ENCODE measurements at places on chromosomes 12 and 14.

DNA sequence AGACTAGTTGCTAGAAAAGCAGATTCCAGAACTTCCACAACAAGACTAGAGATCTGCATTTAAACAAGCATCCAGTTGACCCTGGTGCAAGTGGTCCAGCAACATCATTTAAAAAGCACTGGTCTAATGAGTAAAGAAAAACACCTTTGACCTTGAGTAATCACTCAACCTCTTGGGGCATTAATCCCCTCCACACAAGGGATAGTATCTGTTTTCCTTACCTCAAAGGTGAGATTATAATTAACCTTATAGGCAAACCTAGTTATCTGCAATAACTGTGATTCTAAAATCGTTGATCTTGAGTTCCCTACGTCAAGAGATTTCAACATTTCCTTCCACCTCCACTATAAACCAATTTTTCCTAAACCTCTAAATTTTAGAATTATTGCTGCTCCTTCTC is 1.1 kb downstream of the KDM5A start:
- no peak for DNase-seq

DNA sequence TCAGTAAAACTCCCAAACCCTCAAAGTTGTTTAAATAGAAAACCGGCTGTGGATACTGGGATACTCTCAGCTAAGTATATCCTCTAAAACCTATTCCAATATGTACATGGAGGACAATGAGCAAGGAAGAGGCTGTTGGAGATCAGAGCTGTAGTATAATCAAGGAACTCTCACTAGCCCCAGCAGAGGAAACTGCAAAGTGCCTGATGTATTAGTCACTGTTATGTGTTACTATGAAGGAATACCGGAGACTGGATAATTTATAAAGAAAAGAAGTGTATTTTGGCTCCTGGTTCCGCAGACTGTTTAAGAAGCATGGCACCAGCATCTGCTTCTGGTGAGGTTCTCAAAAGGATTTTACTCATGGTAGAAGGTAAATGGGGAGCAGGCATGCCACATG is 65.6 kb upstream of the RPL10L start:
- no peak for DNase-seq

DNA sequence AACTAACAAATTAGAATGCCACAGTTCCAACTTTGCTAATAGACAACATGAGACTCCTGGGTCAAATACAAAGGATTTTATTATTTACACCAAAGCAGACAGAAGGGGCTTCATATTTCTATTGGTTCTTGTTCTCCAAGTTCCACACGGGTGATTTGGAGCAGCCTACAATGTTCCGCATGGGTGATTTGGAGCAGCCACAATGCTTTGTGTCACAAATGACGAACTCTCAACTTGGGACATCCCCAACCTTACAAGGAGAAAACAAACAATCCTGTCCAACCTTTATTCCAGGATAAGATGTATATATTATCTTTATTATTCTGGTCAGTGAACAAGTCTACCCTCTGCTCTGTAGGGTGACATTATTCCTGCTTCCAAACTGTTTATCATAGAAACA is 694.3 kb upstream of the MGAT4C start:
- DNase-seq: no peak

DNA sequence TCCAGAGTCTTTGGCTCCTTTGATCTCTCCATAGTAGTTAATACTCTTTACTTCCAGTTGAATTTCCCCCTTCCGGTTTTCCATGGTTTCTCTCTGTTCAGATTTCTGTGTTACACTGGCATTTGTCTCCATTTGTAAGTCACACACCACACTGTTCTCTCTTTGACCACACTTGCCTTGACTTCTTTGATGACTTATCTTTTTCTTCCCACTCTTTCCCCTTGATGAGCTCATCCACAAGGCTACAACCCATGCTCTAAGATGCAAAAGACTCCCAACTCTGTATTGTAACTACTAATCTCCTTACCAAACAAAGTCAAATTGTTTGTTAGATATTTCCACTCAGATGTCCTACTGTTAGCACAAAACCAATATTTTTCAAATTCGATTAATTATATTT is 242.7 kb upstream of the E2F7 start:
- DNase-seq: no peak

DNA sequence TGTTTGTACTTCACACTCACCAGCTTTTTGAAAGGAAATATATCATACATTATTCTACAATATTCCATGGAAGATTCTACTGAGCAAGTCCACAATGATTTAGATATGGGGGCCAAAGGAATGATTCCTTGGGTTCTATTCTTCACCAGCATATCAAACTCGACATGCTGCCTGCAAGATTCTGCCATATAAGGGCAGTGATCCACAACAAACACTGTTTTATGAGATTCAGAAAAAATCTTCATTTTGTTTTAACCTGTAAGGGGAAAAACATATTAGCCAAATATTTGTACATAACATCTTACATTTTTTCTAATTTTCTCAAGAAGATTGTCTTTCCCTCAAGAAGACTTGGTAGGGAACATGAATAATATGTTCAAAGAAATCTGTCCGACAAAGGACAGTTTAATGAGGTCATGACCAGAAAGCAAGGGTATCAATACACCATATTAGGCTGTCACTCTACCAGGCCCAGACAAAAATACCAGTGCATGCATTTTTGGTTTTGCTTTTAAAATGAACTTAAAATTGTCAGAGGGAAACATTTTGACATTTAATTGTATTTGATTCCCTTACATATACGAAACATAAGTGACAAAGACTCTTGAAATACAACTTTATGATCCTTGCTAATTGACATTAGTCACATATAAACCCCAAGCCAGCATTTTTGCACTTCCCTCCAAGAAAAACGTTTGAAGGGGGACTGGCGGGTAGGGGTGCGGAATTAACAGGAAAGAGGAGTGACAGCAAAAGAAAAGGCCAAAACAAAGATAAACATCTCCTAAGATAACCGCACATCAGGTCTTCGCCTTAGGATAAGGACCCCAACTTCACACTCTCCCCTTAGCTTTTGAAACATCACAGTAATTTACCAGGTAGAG is 980 bp downstream of the INTS13 start:
- no peak for DNase-seq

DNA sequence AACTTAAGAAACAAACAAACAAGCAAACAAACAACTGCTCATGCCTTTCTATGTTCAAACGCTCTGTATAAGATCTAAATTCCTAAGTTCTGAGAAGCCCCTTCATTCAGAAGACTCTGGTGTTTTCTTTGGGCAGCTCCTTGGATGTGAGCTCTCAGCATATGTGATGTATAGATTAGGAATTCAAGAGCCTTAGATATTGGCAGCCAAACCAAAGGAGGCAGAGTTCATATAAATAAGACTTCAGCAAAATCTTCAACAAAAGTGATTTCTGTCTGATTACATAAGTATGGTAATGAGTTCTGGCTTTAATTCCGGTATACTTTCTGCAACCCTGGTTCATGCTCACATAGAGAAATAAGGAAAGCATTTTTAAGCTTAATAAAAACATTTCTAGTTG is 145.6 kb downstream of the DYRK2 start:
- no peak for DNase-seq

DNA sequence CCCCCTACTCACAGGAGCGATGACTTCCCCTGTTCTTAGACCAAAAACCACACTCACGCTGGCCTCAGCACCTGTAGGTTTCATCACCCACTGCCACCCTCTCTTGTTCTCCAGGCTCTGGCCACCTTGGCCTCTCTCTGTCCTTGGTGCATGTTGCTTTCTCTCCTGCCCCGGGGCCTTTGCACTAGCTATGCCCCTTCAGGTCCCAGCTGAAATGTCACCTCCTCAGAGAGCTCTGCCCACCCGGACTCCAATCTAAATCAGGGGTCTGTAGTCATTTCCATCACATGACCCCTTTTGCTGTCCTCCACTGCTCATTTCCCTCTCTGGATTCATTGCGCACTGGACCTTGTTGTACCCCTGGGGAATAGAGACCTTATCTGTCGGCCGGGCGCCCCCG is 8.2 kb upstream of the TRPV4 start:
- no peak for DNase-seq

DNA sequence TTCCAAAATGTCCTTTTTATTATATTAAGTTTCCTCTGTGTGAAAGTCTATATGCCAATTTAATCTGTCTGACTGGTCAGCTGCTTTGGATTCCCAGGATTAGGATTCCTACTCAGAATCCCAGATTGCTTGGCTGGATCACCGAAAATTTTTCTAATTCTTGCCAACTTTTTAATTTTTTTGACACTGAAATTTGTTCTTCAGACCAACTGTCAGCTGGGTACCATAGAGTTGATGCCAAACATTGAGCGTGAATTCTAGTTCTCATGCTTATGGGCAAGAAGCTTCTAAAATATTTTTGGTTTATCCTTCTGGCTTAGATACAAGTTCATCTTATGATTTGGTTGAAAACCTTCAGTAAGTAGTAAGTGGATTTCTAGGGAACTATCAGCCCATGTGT is 1611.4 kb upstream of the FLRT2 start:
- no peak for DNase-seq

DNA sequence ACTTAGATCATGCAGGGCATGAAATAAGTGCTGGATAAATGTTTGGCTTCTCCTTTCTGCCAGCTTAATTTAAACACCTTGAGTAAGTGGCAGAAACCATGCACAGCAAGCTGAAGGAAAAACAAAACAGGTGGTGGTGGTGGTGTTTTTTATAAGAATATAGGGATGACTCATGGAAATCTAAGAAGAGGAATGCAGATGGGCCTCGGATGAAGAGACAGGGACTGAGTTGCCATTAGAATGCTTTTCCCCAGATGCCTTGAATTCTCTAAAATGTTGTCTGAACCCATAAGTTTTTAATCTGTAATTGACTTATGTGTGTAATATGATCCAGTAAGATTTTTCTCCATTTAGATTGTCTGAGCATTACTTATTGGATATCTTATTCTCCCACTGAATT is 93.1 kb upstream of the ZDHHC17 start:
- no peak for DNase-seq

All from hepatocyte (in vitro differentiated cells).